ENCODE measurements at places on chromosomes 11 and 22. TPM values are rescaled to one million over a fixed set of nuclear protein-coding genes. Genes with fewer than 3 reads are reported as not detected.

Gene PRG2
- not detected for total RNA-seq

Gene OR5A1
- not detected for total RNA-seq

- DNase-seq, result no peak
These were observed 2.6 kb downstream of the TH start for GRCh38 chr11:2169005-2169378.

GRCh38 chr11:77073328-77074001 is 6.7 kb downstream of the CAPN5 start:
- DNase-seq, result peak; percentile 92

DNA sequence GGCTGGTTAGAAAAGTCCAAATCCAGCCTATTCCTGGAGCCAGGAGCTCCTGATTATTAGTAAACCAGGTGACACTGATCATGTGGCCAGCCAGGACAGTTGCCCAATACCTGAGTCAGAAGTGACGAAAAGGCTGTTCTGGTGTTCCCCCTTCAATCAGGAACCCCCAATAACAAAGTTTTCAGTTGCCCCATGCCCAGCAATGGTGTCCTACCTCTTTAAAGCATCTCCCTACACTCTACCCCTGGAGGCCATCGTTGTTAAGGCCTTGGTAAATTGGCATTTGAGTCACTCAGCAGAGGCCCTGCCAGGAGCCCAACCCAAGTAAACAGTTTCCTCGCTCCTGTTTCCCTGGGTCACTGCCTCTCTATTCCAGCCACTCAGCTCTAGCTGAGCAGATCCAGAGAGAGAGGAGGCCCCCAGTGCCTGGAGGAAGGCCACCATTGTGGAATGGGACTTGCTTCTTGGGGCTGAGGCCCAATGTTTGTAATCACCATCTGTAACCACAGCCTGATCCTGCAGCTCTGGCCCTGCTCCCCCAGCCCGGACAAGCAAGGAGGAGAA is 25.0 kb downstream of the ARHGAP1 start:
- DNase-seq, result no peak

DNA sequence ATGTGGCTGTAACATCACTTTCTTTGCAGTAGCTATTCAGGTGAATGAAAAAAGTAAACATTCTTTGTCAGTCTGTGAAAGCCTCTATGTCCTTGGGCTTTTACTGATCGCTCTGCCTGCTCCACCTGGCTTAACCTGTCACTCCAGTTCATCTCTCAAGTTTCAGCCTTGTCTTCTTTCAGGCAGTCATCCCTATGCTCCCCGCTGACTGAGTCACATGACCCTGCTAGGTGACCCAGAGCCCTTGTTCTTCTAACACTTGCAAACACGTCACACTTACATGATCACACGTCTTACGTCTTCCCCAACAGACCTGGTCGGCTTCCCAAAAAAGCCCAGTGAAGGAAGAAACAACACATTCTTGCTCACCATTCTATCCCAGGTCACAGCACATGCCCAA is 499.3 kb upstream of the TENM4 start:
- no peak for DNase-seq

- DNase-seq, result no peak
These were observed 117.5 kb upstream of the NNMT start for GRCh38 chr11:114178656-114179055.

All from mucosa of descending colon (tissue), 3 donors.